Stimulated activated CD4-positive, alpha-beta T cell treated with anti-CD3 and anti-CD28 coated beads, Interleukin-12 subunit alpha, Interleukin-12 subunit beta, amount 100 ng/mL, for 4 hours (primary cell): ENCODE measurements at places on chromosomes 3 and 15.
A peak's percentile ranks its signal among the peaks of the same experiment; 100 is the strongest.

- no peak for DNase-seq
These were observed 48.3 kb downstream of the MITF start for GRCh38 chr3:69787436-69788168.

DNA sequence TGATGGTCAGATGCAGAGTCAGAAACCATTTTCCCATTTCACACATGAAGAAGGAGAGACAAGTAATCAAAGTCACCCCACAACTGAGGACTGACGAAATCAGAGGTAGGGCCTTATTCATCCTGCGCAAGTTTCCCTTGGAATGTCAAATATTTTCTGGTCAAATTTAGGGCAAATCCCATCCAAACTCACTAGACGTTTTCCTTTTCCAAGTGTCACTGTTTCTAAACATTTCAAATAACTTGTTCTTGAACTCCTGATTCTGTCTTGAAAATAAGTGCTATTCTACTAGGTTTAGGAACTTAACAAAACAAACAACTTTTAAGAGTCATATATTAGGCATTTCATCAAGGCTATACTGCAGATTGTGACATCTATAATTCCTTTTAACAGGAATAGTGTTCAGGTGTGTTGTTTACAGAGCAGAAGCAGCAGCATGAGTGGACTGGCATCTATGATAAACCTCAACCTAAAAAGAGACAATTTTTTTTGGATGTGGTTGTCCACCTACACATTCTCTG lies 40.7 kb downstream of the SUMF1 start:
- no peak for DNase-seq

- DNase-seq, result peak; percentile 17
These were observed 54.2 kb upstream of the ARHGEF3 start for GRCh38 chr3:56855856-56856512.

DNA sequence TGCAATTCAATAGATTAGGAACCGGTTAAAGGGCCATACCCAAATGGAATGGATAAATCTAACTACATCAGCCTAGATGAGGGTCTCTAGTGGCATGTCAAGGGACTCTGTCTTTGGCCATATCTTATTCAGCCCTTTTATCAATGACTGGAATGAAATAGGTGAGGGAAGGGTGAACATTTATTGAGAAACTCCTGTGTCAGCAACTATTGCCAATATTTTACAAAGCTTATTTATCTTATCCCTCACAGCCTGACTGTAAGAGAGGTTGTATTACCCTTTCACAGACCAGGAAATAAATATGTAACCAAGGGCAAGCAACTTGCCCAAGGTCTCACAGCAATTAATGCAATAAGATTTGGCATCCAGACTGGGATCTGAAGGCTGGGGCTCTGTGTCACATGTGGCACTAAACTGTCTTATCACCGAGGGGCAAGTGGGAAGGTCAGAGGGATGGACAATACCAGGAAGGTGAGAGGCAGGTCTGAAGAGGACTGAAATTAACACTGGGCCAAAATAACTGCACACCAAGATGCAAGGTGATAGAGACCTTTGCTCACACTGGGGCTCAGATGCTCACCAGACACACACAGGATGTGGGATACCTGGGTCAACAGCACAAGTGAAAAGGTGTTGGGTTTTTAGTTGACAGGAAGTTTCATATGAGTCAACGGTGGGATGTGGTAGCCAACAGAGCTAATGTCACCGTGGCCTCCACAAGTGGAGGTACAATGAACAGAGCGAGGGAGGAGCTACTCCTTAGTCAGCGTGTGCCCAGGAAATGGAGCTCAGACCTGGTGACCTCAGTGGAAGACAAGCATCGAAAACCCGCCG lies 261.3 kb downstream of the RPLP1 start:
- peak; percentile 25 for DNase-seq

- DNase-seq, result no peak
These were observed 33.9 kb downstream of the DOCK3 start for GRCh38 chr3:50708620-50709019.

GRCh38 chr3:107633327-107634098 lies 110.8 kb downstream of the BBX start:
- DNase-seq, result no peak

GRCh38 chr3:29004885-29005599 lies 275.8 kb upstream of the RBMS3 start:
- no peak for DNase-seq

- DNase-seq, result no peak
These were observed 110.8 kb downstream of the VGLL4 start for GRCh38 chr3:11532931-11533391.

DNA sequence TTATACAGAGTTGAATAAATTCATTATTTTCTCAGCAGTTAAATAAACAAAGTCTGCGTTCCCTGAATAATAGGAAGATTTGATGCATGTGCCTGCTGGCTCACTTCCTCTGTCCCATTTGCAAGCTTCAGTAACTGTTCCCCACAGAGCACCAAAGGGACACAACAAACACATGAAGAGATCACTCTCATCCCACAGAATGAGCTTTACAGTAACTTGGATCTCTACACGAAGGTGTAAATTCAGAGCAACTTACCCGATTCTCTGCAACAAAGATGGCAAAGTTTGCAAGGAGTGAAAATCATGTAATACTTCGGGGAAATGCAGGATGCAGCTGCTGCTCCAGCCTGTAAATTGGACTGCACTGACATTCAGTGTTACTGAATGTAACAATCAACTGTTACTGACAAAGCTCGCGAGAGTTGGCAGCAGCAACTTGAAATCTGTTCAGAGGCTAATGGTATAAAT lies at the start of gene BCHE:
TSS of gene BCHE (minus strand) at position 366 of the 468 bp plus-strand sequence. CDS start 6,390 bp downstream, outside the sequence.
- DNase-seq, result no peak

GRCh38 chr3:136885357-136886213 lies 23.6 kb downstream of the NCK1 start:
- DNase-seq, result no peak

DNA sequence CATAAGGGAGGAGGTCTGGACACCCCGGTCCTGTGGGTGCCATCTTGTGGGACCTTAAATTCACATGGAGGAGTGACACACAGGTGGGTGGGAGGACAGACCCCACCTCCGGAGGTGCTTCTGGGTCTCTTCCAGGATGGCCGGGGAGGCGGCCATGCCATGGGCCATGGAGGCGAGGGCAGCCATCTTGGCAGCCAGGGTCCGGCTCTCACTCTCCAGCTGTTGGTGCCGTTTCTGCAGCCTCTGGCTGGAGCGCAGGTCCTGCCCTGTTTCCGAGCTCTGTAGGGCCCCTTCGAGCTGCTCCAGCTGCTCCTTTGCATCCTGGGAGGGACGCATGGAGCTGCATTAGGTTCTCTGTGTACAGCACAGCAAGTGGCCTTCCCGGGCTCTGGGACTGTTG lies 19.1 kb downstream of the SPTBN5 start:
- no peak for DNase-seq

GRCh38 chr3:41167722-41168497 lies 31.4 kb upstream of the CTNNB1 start:
- no peak for DNase-seq

DNA sequence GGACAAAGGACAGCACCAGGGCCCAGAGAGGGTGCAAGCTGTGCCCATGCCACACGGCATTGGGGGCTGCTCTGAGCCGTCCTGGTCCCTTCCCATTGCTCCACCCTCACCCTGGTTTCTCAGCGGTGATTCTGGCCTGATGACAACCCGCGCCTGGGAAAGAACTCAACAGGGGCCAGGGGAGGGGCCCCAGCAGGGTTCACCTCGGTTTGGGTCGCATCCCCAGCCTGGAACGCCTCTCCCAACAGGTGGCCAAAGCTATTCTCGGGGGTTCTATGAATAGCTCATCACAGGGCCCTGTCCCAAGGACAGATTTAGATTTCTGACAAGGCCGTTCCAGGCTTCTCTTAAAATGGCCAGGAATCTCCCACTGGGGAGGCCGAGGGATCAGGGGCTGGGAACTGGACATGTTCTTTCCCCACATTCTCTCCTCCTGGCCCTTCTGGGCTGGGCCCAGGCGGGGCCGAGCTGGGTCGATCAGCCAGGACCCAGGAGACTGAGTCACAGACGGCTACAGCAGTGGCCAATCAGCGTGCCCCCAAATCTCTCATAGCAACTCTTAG lies 17.9 kb downstream of the GRIP2 start:
- DNase-seq, result no peak

- DNase-seq, result no peak
These were observed 177.0 kb downstream of the MAGI1 start for GRCh38 chr3:65861718-65862117.
